ENCODE measurements at places on chromosomes 7 and 10.
A peak's percentile ranks its signal among the peaks of the same experiment; 100 is the strongest.

DNA sequence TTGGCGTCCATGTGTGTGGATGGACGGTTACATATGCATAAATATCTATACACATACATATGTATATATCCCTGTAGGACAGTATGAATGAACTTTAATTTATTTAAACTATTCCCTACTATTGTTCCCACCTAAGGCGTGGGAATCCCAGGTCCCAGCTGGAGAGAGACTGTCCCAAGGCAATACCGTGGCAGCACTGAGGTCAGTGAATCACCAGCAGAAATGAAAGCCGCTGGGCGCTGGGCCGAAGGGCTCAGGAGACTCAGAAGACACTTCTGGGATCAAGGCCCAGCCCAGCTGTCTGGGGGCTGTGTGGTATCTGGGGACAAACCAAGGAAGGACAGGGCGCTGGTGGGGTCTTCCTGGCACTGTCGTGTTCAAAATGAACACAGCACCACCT, 49.6 kb upstream of the MYL10 start:
- DNase-seq = peak; percentile 85

- no peak for DNase-seq
These were observed 11.3 kb upstream of the ATXN7L1 start for GRCh38 chr7:105887569-105888189.

- peak; percentile 26 for DNase-seq
These were observed 284.9 kb upstream of the SEMA3D start for GRCh38 chr7:85471740-85472139.

GRCh38 chr10:6543431-6544005, 36.6 kb downstream of the PRKCQ start:
- DNase-seq = no peak

DNA sequence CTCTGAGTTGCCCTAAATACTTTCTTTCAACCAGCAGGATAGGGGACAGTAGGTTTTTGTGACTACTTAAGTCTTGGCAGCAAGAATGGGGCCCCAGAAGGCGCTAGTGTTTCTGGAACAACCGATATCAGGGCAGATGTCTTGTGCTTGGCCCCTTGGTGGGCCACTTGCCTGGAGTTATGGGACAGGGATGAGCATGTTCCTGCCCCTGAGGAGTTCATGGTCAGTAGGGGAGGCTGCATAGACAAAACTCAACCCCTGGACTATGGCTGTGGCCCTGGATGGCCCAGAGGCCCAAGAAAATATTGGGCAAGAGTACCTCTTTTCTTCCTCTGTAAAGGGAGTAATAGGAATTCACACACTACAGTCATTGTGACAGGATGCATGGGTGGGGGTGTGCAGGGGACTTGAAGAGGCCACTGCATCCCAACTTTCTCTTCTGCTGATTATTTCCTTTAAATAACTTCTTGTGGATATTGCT, 57.7 kb upstream of the IGFBP3 start:
- no peak for DNase-seq

GRCh38 chr10:111989136-111989911, 194.2 kb downstream of the GPAM start:
- DNase-seq = no peak

- no peak for DNase-seq
These were observed 66.3 kb downstream of the PARD3 start for GRCh38 chr10:34748767-34749166.

GRCh38 chr10:120457431-120458172, 575 bp downstream of the PLPP4 start:
- no peak for DNase-seq

- peak; percentile 11 for DNase-seq
These were observed 137.8 kb downstream of the MAPK8 start for GRCh38 chr10:48444266-48444665.

GRCh38 chr10:104406715-104407650, 53.4 kb downstream of the CFAP58 start:
- peak; percentile 15 for DNase-seq

DNA sequence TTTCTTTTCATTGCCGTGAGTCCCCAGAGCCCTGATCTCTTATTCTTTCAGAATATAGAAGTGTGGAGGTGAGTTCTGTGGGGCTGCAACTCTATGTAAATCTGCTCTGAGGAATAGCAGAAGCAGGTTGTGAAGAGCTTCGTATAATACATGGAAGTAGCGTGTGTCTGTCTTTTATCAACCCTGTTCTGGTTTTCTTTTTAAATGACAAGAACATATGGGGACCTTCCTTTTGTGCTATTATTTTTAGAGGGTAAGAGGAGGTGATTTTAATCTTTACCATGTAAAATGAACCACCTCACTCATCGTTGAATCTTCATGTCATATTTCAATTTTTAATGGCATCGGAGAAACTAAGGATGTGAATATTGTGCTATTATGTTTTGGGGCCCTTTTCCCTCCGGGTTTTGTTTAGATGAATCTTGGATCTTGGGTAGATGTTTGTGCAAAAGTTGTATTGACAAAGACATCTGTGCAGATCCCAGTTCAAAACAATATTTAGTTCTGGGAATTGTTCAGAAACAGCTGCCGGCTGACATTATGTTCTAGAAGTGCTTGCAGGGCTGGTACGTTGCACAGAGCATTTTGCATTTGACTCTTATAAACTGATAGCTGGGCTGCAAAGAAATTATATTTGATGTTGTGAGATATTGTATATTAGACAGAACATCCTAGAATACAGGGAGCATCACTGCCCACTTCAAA, 46.7 kb downstream of the PLXDC2 start:
- DNase-seq = no peak

Measured in GM04504 (cell line).